Cortex of kidney (tissue), 1 donor: ENCODE measurements at places on chromosomes 1 and 21.

DNA sequence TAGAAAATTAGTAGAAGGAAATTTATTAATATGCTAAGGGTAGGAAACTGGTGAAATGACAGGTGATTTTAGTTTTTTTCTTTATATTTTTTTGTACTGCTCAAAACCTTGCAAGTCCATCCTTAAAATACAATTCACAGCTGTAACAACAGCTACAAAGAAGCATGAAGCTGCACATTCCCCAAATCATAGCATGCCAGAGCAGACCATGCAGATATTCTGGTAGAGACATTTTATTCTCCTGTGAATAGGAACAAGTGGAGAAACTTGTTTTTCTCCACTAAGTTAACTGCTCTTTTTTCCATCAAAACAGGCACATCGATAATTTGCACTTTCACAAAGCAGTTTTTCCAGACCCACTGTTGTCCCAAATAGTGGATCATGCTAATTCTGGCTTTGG lies 1125.7 kb downstream of the BRINP3 start:
- no peak for DNase-seq

DNA sequence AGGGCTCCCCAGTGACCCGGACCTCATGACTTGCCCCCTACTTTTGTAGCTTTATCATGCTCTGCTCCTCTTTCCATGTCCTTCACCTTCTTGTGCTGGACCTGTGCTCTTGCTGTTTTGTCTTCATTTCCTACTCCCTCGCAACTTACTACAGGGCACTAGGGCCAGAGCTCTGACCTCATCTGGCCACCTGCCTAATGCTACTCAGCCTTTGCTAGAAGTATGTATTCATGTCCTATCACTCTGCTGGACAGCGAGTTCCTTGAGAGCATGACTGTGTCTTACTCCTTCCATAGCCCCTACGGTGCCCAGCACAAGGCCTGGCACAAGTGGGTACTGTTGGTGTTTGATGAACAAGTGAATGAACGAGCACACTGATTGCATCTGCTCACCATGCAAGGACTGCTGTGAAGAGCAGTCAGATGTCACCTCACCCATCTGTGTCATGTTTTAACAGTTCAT lies 1.9 kb downstream of the MTFR1L start:
- DNase-seq = no peak

GRCh38 chr1:9654834-9655723 lies 3.5 kb downstream of the PIK3CD start:
- no peak for DNase-seq

DNA sequence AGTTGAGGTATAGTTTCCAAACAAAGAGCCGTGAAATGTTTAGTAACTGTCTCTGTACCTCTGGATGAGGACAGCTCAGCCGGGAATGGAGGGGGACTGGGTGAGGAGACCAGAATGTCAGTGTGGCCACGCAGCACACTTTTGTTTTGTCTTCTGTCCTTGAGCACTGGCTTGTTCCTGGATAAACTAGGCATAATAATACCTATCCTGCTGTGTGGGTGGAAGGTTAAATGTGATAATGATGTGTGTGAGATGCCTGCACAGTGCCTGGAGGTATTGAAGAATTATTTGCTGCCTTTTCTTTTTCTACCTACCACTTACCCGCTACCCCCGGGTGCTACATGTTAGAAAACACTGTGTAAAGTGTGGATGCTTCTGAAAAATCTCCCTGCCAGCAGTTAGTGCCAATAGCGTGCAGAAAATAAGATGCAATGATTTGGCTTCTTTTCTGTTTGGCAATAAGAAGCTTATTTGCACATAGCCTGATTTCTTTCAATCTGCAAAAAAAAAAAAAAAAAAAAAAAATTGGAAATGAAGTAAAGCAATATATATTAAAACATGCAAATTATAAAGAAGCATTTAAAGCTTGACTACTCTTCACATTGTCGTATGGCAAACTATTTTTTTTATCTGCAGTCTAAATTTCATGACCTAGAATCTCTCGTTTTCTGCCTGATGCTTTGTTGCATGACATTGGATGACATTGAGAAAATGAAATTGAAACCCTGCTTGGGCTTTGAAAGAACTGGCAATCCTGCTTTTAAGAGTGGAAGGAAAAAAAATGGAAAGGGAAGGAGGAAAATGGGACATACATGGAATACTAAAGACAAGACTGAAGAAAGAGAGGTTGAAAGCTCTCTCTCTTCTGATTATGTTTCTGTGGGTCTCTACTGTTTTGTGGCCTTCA lies 89.5 kb downstream of the DISC1 start:
- no peak for DNase-seq

DNA sequence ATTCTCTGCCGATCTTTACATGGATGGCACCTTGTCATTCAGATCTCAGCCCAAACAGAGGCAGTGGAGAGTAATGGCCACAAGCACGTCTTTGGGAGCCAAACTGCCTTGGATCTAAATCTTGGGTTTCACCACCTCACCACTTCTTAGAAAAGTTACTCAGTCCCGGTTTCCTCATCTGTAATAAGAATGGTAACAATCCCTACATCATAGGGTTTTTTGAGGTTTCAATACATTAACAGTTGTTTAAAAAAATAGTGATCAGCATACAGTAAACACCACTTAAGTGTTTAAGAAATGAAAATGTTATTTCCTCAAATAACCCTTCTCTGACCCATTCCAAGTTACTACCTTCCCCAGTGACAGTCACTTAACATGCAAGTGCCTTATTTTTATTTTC lies 38.5 kb upstream of the KCNA3 start:
- DNase-seq = no peak

GRCh38 chr1:170675865-170676264 lies 11.9 kb downstream of the PRRX1 start:
- DNase-seq = no peak

DNA sequence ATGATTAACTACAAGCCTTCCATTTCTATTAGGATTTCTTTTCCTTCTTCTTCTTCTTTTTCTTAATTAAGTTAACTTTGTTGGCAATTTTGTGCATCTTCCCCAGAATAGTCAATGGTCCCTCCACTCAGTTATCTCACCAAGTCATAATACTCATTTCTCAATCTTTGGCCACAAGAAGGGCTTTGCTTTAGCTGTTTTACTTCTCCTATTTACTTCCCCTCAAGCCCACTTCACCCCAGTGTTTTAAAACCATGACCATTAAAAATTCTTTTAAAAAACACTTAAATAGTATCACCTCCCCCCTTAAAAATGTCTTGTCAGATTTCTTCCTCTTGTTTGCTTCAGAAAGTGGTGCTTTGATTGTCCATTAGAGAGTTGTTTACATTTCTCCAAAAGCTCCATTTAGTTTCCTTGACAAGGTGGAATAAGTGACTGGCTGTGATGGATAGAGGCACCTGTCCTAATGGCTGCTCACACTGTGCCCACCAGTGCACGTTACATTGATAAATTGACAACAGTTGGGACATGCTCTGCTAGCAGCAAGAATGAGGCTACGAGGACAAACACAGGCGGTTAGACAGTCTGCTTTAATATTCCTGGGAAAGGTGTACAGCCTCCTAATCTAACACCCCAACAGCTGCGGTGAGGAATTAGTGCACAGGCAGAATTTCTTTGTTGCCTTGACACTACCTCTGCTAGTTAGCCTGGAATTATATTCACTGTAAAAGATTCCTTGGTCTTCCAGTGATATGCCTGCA lies 354.7 kb downstream of the LMO4 start:
- no peak for DNase-seq
